ENCODE measurements at places on chromosomes 16 and 17.

DNA sequence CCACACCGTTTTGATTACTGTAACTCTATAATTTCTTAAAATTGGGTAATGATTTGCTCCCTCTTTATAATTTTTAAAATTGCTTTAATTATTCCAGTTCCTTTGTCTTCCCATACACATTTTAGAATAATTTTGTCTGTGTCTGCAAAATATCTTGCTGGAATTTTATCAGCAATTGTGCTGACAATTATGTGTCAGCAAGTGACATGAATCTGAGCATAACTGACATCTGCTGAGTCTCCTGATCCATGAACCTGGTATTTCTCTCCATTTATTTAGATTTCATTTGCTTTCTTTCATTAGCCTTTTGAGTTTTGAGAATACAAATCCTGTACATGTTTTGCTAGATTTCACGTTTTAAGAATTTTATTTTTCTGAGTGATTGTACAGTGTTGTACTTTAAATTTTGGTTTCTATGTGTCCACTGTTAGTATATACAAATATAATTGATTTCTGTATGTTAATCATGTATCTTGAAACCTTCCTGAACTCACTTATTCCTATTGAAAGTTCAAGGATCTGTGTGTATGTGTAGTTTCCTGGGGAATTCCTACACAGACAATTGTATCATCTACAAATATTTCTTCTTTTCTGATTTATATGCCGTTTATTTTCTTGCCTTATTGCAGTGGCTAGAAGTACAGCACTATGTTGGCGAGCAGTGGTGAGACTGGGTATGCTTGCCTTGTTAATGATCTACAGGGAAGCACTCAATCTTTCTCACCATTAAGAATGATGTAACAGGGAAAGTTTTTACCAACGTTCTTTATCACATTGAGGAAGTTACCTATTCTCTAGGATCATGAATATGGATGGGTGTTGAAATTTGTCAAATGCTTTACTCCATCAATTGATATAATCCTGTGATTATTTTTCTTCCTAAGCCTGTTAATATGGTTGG, 45.2 kb downstream of the N4BP1 start:
- DNase-seq = no peak

- DNase-seq = no peak
These were observed 37.6 kb downstream of the FTO start for GRCh38 chr16:53741546-53741945.

- DNase-seq = no peak
These were observed 1.1 kb downstream of the CD79B start for GRCh38 chr17:63930951-63931575.

DNA sequence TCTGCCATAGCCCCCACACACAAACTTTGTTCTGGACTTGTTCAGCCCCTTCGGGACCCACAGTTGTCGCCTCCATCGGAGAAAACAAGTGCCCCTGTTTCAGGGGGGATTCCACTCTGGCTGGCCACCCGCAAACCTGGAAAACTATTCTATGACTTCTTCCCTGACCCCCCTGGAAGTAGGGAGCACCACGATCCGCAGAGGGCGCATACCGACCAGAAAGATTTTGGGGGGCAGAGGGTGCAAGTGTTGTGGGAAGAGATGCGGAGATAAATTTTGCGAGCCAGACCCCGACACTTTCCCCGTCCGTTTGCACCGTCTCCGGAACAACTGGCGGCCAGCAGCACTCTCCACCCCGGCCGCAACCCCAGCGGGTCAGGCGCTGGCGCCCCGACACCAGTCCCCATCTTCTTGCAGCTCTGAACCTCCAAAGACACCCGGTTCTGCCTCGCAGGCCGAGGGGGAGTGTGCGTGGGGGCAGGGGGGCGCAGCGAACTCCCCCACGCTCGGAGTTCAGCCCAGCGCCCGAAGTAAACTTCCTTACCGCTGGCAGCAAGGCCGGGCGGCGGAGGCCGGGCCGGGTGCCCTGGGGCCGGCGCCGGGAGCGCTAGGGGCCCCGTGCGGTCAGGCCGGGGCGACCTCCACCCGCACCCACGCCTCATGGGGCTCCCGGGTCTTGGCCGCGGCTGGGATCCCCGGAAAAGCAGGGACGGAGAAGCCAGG, 744 bp downstream of the SALL1 start:
- peak; percentile 59 for DNase-seq

DNA sequence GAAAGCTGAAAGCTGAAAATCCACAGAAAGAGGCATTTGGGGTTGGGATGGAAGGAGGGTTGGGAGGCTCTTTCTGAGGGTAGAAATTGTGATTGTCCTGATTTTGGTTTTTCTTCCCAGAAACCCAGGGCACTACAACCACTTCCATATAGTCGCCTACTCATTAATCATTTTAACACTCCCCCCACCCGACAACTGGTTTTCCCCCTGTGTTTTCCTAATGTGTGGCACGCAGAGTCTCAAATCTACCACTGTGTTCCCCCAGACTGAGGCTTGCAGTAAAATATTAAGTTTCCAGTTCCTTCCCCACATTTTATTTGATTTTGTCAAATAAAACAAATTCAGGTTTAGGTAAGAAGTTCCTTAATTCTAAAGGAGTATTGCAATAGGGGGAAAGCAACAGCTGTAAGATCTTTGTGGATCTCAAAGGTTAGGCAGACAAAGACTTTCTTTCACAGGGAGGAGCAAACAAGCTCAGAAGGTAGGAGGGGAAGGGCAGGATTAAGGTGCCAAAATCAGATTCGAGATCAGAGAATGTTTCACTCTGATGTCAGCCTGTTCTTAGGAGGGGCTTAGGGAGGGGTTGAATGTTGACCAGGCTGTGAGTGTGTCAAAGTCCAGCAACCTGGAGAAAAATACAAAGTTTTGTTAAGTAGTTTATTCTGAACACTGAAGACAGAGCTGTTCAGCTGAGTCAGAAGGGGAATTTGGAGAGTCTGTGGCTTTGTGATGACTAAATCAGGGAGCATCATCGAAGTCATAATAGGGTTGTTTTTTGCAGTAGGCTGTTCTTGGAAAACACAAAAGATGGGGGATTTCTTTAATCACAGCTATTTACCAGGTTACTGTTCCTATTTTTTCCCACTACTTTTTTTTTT, 3.6 kb downstream of the ZNF267 start:
- no peak for DNase-seq

DNA sequence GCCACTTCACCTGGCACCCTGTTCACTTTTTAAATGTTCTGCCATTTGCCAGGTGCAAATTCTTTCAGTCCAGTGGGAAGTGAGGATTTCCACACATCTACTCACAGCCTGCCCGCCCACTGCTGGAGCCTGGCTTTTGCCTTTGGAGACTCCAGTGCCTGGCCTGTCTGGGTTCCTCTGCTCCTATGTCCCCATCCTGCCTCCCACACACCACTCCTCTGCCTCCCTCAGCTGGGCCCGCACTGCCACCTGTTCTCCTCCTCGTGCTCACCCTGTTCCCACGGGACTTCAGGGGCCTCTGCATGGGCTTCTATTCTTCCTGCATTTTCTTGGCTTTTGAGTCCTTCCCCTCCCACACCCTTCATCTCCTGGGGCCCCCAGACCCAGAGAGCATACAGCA, 7.9 kb upstream of the NDRG4 start:
- DNase-seq = no peak

- DNase-seq = no peak
These were observed 106.9 kb downstream of the RGS9 start for GRCh38 chr17:65243838-65244625.

GRCh38 chr16:82042144-82042543, 7.1 kb downstream of the HSD17B2 start:
- no peak for DNase-seq

- no peak for DNase-seq
These were observed 495 bp downstream of the PARN start for GRCh38 chr16:14629612-14629918.

- DNase-seq = peak; percentile 45
These were observed 430 bp downstream of the TSEN54 start for GRCh38 chr17:75516619-75517296.

- DNase-seq = no peak
These were observed 686 bp downstream of the MLST8 start for GRCh38 chr16:2205967-2206313.

DNA sequence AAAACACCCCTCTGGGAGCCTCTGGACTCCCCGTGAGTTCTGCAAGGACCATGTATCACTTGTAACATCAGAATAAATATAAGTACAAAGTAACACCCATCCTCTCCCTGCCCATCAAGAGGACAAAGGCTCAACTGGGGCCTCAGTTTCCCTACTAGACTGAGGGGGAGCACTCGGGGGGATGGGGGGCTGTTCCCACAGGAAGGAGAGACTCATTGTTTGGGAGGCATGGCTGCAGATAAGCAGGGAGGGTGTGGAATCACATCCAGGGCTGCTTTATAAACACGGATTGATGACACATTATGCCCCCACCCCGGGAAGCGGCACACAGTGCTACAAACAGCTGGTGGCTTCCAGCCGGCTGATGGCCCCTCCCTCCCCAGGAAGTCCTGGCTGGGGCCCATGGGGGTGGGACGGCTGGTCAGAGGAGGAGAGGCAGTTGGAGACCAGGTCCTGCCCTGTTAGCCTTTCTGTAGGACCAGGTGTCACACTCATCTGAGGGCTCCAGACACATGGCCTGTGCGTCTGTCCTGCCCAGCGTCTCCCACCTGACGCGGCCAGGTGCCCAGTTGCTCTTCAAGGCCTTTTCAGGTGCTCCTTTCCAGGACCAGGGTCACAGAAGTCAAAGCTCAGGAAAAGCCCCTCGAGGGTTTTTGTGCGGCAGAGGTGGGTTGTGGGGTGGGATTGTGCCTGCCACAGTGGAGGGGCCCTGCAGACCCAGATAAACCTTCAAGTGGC, 1.3 kb upstream of the MPG start:
- no peak for DNase-seq

GRCh38 chr17:79291391-79291790, 216.8 kb downstream of the ENGASE start:
- DNase-seq = no peak

GRCh38 chr17:76734080-76734840, 2.9 kb downstream of the SRSF2 start:
- DNase-seq = no peak

DNA sequence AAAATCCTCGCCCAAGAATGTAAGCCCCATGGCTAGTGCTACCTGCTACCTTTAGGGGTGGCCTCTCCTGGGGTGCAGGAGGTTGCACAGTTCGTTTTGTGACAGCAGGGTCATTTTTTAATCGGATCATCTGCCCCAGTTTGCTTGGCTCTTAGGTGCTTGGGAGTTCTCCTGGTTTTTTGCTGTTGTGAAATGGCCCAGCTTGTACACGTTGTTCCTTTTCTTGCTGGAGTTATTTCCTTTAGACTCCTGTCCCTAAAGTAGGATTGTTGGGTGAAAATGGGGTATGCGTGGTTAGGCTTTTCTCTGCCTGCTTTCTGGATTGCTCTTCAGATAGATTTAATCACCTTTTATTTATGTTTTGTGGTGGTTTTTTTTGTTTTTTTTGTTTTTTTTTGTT, 25.8 kb downstream of the ABCC1 start:
- no peak for DNase-seq

- DNase-seq = no peak
These were observed 75.6 kb upstream of the HNF1B start for GRCh38 chr17:37820313-37820994.

DNA sequence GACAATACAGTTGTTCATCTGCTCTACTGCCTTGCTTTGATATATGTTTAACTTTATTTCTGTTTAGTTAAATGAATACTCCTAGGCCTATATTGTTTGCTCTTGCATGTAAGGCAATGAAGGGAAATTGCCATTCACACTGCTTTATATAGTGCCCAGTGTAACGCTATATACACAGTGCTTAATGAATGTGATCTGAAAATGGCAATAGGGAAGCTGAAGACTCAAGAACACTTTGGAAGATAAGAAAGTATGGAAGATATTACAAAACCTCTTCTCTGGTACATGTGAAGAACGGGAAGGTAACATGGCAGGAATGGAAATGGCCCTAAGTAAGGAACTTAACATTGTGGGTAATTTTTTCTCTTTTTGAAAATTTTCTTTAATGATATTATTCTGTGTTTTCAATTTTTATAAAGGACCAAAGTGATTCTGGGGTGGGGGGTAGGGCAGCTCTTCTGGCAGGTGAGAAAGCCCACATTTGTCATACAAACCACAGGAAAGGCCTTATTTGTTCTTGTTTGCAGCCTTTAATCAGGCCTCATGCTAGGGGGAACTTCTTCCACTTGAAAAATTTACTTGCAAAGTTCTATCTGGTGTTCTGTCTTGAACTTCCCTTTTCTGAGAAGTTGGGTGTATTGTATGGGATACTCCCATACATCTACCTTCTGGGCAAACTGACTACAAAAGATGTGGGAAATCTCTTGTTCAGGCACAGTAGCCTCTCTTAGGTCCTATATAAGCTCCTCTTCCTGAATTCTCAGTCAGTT, 100.8 kb upstream of the CORO6 start:
- no peak for DNase-seq

- no peak for DNase-seq
These were observed 213.8 kb upstream of the NLRP1 start for GRCh38 chr17:5798094-5798493.
